ENCODE measurements at places on chromosomes 6 and 20.

- H3K4me3 ChIP-seq: no peak overlapping the region
- no peaks in the 10 kb centered on the region for H3K4me1 ChIP-seq
- no peak overlapping the region for H3K27ac ChIP-seq
- no peaks in the 10 kb centered on the region for H3K27me3 ChIP-seq
- H3K36me3 ChIP-seq: no peaks in the 10 kb centered on the region
Observed at GRCh38 chr6:108904741-108905140, 56.5 kb downstream of the ARMC2 start.

- H3K27me3 ChIP-seq: peaks cover 5% of the 10 kb centered on the region
- no peak overlapping the region for H3K4me3 ChIP-seq
- no peaks in the 10 kb centered on the region for H3K36me3 ChIP-seq
- peaks cover 4% of the 10 kb centered on the region for H3K4me1 ChIP-seq
Observed at GRCh38 chr6:30960907-30961673, 20.3 kb downstream of the MUCL3 start.

- H3K4me3 ChIP-seq: no peak overlapping the region
- H3K4me1 ChIP-seq: no peaks in the 10 kb centered on the region
- DNase-seq: no peak
- no peaks in the 10 kb centered on the region for H3K36me3 ChIP-seq
Observed at GRCh38 chr6:86331919-86332318, 605.4 kb upstream of the HTR1E start.

DNA sequence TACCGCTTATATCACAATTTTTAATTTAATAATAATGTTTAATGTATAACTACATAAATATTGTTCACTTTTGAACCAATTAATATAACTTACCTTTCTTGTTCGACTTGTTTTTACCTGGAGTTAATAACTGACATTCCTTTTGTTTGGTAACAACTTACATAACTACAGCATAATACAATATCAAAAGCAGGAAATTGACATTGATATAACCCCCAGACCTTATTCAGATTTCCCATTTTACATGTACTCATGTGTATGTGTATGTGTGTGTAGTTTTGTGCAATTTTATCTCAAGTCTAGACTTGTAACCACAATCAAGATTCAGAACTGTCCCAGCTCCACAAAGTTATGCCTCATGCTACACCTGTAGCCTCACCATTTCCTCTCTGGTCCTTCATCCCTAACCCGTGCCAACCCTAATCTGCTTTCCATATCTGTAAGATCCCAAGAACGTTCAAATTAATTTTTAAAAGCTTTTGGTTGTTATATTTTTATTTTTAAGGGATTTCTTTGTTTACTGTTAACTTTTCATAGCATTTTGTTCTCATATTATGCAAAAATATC is 190.6 kb downstream of the MANEA start:
- H3K27ac ChIP-seq: no peak overlapping the region
- no peaks in the 10 kb centered on the region for H3K36me3 ChIP-seq
- H3K4me3 ChIP-seq: no peak overlapping the region
- H3K4me1 ChIP-seq: no peaks in the 10 kb centered on the region
- DNase-seq: no peak

DNA sequence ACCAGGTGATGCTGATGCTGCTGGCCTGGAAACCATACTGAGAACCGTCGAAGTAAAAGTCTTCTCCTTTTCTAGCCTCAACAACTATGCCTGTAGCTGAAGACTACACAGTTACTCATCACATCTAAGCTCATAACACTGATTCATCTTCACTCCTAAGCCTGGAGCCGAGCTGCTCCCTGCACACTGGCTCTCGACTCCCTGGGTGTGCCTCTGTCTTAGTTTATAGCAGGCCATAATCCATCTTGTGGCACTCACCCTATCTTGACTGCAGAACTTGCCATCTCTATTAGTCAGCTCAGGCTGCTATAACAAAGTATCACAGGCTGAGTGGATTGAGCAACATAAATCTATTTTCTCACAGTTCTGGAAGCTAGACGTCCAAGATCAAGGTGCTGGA is 191.0 kb downstream of the UNC5CL start:
- no peak overlapping the region for H3K27ac ChIP-seq
- no peaks in the 10 kb centered on the region for H3K36me3 ChIP-seq

DNA sequence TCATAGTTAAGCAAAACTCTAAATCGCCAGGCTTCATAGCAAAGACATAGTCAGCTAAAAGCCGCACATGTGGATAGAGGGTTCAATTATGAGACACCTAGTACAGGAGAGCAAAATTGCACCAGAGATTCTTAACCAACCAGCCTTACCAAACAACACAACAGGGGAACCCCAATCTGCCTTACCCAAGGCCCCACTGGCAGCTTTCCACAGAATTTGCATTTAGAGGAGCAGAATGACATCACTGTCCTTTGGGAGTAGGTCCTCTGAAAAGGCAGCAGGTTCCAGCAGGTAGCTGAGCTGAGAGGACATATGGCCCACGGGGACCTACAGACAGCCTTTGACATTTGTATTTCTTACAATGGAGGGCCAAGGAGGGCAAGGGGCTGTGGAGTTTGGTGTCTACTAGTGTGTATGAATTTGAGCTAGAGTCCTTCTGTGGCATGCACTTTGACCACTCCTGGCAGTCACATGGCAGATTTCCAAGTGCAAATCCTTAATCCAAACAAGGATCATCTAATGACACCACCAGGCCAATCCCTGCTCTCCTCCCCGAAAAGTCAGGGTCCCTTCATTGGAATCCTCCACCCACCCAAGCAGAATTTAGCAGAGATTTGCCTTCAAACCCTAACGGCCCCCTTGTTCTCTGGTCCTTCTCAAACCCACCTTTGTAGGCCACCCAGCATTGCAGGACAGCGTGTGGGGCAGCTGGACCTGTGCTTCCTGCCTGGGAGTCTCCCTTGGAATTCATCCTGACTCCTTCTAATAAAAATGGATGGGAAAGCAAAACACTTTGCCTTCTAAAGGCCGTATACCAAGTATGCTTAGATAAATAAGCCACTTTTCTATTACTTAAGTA is 171.2 kb upstream of the SUPT3H start:
- no peak overlapping the region for H3K4me3 ChIP-seq
- no peaks in the 10 kb centered on the region for H3K27me3 ChIP-seq
- no peak overlapping the region for H3K27ac ChIP-seq
- peaks cover 3% of the 10 kb centered on the region for H3K4me1 ChIP-seq
- DNase-seq: no peak
- peaks cover 11% of the 10 kb centered on the region for H3K36me3 ChIP-seq

- no peaks in the 10 kb centered on the region for H3K27me3 ChIP-seq
- no peak overlapping the region for H3K27ac ChIP-seq
- peaks cover 9% of the 10 kb centered on the region for H3K4me1 ChIP-seq
- H3K4me3 ChIP-seq: peak overlapping the region; percentile 52
Observed at GRCh38 chr20:62237514-62237800, 864 bp upstream of the OSBPL2 start.

GRCh38 chr6:32669240-32669639 is 2.8 kb upstream of the HLA-DQB1 start:
- no peak overlapping the region for H3K4me3 ChIP-seq
- DNase-seq: no peak
- H3K27me3 ChIP-seq: no peaks in the 10 kb centered on the region
- H3K36me3 ChIP-seq: no peaks in the 10 kb centered on the region
- no peak overlapping the region for H3K27ac ChIP-seq

GRCh38 chr20:2379511-2380229 is 1.0 kb upstream of the TGM6 start:
- no peak for DNase-seq
- no peaks in the 10 kb centered on the region for H3K4me1 ChIP-seq
- no peak overlapping the region for H3K27ac ChIP-seq
- no peaks in the 10 kb centered on the region for H3K36me3 ChIP-seq
- H3K4me3 ChIP-seq: no peak overlapping the region

GRCh38 chr6:169864148-169865020 is 113.0 kb downstream of the ERMARD start:
- no peak for DNase-seq
- no peaks in the 10 kb centered on the region for H3K4me1 ChIP-seq
- no peak overlapping the region for H3K4me3 ChIP-seq
- no peaks in the 10 kb centered on the region for H3K27me3 ChIP-seq
- no peak overlapping the region for H3K27ac ChIP-seq

- H3K27ac ChIP-seq: no peak overlapping the region
- no peaks in the 10 kb centered on the region for H3K36me3 ChIP-seq
- peak; percentile 26 for DNase-seq
Observed at GRCh38 chr20:5168651-5169396, 42.0 kb downstream of the CDS2 start.

- no peaks in the 10 kb centered on the region for H3K36me3 ChIP-seq
- H3K27me3 ChIP-seq: no peaks in the 10 kb centered on the region
- H3K4me3 ChIP-seq: peak overlapping the region; percentile 83
- H3K4me1 ChIP-seq: peaks cover 11% of the 10 kb centered on the region
- peak overlapping the region; percentile 88 for H3K27ac ChIP-seq
Observed at GRCh38 chr6:144285798-144286502, 815 bp downstream of the UTRN start.

- no peaks in the 10 kb centered on the region for H3K27me3 ChIP-seq
- H3K4me1 ChIP-seq: peaks cover 36% of the 10 kb centered on the region
- no peak overlapping the region for H3K4me3 ChIP-seq
- H3K36me3 ChIP-seq: no peaks in the 10 kb centered on the region
Observed at GRCh38 chr20:50283922-50284810, 93.5 kb downstream of the CEBPB start.

GRCh38 chr6:158496700-158497099 is 63.2 kb upstream of the TMEM181 start:
- DNase-seq: no peak
- H3K4me3 ChIP-seq: no peak overlapping the region
- no peaks in the 10 kb centered on the region for H3K27me3 ChIP-seq
- H3K4me1 ChIP-seq: no peaks in the 10 kb centered on the region
- H3K27ac ChIP-seq: no peak overlapping the region
- H3K36me3 ChIP-seq: peaks cover 14% of the 10 kb centered on the region

DNA sequence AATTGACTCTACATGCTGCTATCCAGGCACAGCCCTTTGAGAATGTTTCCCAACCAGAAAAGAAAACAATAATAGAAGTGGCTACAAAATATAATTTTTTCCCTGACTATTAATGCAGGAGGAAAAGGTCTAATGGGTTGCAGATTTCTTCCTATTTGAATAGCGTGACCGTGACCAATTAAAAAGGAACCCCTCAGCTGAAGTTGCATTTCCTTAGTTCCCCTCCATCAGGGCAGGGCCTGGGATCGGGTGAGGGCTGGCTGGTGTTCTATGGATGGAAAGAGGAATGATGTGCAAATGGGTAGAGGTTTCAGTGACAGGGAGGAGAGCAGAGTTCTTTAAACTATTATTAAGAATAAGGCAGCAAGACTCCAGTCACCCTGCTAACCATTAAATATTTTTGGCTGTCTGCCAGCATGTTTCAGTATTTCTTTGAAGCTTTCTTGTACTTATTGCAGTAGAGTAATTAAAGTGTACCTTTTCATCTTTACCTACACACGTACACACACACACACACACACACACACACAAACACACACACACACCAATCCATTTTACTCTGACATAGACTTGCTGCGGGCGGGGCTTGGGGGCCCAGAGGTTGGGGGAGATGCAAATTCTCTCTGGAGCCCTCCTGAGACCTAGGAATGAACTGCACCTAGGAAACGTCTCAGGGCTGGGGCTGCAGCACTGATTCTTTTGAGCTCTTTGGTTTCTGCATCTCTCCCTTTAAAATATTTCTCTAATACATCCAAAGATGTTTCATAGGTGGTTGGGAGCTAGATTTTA is 154.8 kb upstream of the SLC35B3 start:
- no peaks in the 10 kb centered on the region for H3K36me3 ChIP-seq
- H3K27me3 ChIP-seq: no peaks in the 10 kb centered on the region
- no peaks in the 10 kb centered on the region for H3K4me1 ChIP-seq
- no peak overlapping the region for H3K4me3 ChIP-seq
- H3K27ac ChIP-seq: no peak overlapping the region

GRCh38 chr6:151060096-151060765 is 179.5 kb upstream of the AKAP12 start:
- DNase-seq: peak; percentile 98
- no peaks in the 10 kb centered on the region for H3K27me3 ChIP-seq
- peaks cover 4% of the 10 kb centered on the region for H3K36me3 ChIP-seq
- peak overlapping the region; percentile 98 for H3K27ac ChIP-seq

DNA sequence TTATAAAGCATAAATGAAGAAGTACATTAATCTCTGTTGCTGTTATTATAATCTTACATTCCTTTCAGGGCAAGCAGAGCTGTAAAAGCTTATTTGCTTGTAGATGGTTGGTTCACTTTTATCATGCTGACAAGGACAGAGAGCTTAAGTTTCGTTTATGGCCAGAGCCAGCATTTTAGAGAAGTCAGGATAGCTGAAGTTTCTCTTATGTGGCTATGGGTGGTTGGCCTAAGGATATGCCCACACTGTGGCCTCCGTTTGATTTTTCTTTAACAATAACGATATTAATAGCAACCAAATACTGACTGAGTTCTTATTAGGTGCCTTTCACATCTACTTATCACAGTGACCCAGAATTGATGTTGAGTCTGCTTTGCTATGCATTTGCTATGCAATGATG is 78.5 kb downstream of the FARS2 start:
- H3K27me3 ChIP-seq: no peaks in the 10 kb centered on the region
- H3K4me1 ChIP-seq: no peaks in the 10 kb centered on the region
- H3K4me3 ChIP-seq: no peak overlapping the region
- no peak for DNase-seq

DNA sequence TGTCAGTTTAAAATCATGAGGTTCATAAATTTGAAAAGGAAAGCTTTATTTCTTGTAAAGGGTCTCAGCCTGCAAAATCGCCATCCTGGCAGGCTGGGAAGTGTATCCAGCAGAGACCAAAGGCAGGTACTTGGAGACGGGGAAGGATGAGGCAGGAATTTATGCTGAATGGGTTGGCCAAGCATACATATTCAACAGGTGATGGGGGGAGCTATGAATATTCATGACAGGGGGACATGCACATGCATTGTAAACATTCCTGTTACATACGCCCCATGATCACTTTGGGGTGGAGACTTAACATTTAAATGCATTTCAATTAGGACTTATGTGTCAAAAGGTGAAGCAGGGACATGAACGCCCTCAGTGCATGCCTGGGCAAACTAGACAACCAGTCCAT is 9.8 kb upstream of the SLC22A1 start:
- H3K27ac ChIP-seq: no peak overlapping the region
- no peaks in the 10 kb centered on the region for H3K27me3 ChIP-seq
- H3K4me3 ChIP-seq: no peak overlapping the region
- no peaks in the 10 kb centered on the region for H3K4me1 ChIP-seq
- H3K36me3 ChIP-seq: peaks cover 10% of the 10 kb centered on the region
- DNase-seq: no peak
